ENCODE measurements at places on chromosomes 6 and 20.

GRCh38 chr6:161151660-161152526 is 122.0 kb downstream of the AGPAT4 start:
- no peak for DNase-seq

DNA sequence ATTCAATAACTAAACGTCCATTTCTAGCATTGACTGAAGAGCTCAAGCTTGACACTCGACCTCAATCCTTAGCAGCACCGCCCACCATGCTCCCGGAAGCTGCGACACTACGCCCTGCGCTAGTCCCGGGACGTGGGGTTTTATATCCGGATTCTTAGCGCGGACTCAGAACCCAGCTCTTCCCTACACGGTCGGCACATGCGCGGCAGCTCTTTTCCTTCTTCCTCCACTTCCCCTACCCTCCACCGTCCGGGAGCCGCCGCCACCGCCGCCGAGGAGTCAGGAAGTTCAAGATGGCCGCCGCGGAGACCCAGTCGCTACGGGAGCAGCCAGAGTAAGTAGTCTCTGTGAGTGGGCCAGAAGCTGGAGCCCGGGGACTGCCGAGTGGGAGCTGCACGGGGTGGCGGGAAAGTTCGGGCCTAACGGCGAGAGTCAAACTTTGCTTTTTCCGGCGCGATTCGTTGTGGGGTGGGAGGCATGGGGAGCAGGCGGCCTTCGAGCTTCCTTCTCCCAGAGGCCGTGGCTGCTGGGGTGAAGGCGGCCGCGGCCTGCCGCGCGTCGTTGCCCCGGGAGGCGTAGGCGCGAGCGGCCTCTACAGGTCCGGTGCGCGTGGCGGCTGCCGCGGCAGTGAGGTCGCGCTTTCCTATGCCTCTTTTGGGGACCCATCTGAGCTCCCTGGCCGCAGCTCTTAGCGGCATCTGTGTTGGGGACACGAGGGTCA is 57.6 kb downstream of the FAM217A start:
- DNase-seq, result peak; percentile 97

DNA sequence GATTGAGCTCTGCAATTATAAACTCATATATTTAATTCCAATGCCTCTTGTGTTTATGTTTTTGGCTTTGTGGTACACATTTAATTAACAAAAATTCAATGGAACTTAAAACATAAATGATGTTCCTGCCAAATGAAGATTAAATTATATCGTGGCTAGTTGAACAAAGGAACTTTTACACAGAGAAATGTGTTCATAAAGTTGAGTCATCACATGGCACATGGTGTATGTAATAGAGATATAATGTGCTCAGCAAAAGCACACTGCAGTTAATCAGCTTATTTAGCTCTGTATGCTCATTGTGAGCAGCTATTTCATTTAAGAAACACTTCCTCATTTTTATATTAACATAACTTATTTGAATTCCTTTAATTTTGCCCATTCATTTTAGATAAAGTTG is 1295.6 kb upstream of the CITED2 start:
- no peak for DNase-seq

DNA sequence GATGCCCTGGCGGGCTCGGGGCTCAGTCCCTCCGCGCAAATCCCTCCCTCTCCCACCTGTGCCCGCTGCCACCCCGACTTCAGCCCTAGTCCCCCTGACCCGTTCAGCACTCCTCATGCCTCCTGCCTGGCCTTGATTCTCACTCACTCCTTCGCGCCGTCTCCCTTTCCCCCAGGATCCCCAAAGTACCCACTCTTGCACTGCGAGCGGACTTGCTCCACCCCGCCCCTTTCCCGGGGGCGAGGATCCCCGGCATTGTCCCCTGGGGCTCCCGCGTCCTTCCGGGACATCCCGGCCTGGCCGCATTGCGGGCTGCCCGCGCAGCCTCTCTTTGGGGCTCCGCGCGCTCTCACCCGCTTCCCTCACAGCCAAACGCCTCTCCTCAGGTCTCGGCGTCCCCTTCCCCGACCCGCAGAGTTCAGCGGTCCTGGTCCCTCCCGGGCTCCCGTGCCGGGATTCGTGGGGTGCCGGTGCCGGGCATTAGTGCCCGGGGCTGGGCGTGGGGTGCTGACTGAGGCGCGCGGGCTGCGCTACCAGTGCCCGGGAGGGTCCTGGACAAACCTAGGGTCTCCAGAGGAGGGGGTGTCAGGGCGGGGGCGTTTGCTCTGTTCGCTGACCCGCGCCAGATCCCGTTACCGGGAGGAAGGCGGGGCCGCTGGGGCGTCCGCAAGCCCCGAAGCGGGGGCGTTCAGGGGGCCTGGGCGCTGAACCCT is 45.5 kb upstream of the SUPT3H start:
- no peak for DNase-seq

GRCh38 chr6:46420921-46421638 is 70.2 kb downstream of the RCAN2 start:
- DNase-seq, result no peak

DNA sequence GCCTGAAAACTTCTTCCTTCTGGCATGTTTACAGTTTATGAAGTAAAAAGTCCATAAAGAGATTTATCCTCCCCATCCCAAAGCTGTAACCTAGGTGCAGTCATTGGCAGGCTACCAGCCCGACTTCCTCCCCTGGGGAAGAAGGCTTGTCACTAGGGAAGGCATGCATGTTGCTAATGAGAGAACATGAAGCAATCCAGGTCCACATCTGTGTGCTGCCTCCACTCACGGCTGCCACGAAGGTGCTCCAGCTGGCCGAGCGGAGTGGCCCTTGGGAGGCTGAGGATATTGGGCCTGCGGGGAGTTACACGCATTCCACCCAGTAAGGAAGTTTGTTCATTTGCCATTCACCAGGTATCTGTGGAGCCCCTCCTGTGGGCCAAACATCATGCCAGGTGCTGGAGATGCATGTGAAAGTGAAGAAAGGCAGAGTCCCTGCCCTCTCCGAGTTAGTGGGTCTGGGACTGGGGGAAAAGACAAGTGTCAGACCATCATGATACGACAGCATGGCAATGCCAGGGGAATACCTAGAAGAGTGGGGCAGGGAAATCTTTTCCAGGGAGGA is 257.0 kb downstream of the NRN1 start:
- no peak for DNase-seq

All from Caki2 (cell line).